ENCODE measurements at places on chromosomes 6 and 20.

DNA sequence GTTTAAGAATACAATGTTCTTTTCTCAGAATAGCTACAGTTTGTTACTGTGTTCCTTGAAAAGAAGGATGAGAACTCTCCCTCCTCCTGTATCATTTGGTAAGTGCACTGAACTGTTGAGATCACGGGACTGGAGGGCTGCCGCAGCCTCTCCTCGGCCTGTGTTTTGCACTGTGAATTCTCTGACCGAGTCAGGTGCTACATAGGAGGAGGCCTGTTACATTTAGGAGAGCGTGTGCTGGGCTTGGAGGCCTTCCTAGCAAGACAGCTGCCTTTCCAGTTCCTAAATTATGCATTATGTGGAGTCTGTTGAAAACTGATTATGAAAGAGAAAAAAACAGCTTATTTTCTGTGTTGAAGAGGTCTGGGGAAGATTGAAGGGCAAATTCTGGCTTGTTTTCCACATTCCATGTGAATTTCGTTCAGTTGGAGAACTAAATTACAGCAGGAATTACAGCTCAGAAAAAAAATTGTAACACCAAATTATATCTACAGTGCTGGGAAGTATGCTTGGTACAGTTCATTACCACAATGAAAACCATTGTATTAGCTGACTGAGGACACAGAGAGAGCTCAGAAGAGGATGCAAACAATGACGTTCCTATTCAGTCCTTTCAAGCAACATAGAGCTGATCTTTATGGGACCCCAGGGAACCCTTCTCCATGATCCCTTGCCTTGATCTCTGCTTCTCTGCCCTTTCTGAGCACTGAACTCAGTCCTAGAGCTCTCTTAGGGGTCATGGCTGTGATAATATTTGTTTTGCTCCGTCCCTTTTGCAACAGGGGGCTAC lies 2.8 kb downstream of the TMC2 start:
- no peak for DNase-seq

DNA sequence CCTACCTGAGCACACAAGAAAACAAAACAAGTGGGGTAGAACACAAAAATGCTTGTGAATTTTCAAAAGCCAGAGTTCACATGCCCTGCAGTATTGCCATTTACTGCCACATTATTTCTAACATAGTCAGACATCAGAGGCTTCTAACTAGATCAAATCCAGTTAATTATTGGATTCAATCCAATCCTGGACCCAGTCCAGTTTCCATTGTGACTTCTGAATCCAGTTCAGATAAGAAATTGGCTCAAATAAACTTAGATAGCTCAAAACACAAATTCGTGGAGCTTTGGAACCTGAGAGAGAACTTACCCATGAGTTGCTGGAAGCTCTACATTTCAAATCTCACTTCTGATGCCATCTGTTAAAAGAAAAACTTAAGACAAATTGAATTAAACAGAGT lies 85.2 kb upstream of the ANKEF1 start:
- no peak for DNase-seq

GRCh38 chr6:87068795-87069194 lies 26.1 kb downstream of the CGA start:
- DNase-seq, result no peak

DNA sequence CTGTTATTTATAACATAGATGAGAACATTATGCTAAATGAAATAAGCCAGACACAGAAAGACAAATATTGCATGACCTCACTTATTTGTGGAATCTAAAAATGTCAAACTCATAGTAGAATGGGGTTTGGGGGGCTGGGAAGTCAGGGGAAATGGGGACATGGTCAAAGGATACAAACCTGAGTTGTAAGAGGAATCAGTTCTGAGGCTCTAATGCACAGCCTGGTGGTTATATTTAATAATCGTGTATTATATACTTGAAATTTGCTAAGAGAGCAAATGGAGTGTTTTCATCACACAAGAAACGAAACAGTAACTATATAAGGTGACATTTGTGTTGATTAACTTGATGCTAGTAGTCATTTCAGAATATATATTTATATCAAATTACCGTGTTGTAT lies 40.8 kb upstream of the GFOD1 start:
- DNase-seq, result no peak

- DNase-seq, result no peak
Observed at GRCh38 chr6:105346052-105346451, 56.8 kb downstream of the PREP start.

DNA sequence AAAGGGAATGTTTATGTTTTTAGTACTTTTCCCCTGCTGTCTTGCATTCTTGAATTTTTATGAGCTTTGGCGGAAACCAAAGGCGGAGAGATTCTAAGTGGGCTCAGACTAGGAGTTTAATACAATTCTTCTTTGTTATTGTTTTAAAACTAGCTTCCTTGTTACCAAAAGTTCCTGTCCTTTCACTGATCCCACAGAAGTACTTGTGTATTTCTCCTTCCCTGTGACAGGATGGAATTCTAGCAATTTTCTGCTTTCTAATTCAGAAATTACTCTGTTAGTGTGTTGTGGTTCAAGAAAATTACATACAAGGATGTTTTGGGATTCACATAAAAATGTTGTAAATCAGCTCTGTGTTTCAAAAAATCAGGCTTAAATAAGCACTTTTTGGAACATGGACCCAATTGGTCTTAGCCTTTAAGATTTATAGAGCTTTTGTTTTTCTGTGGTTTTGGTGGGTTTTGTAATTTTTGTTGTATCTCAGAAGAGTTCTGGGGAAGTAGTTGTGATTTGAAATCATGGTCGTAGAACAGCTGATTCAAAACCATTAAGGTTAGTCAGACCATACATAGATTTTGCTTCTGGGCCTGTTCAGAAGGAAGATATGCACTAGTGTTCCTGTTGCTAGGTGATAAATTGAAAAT lies 17.6 kb upstream of the CTAGE9 start:
- no peak for DNase-seq

DNA sequence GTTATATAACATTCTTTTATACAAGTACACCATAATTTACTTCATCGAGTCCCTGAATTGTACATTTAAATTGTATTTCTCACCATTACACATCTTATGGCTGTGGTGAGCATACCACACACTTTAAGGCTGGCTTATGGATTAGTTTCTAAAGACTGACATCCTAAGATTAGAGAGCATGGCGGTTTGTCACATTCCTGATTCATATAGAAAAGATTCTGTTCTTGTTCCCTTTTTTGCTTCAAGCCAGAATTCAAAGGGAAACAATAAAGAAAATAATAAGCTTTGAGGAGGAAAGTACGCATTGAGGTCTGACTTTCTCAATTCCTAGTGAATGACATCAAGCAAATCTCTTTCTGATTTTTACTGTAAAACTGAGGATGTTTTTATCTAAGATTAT lies 2.5 kb downstream of the BTN1A1 start:
- DNase-seq, result peak; percentile 35

DNA sequence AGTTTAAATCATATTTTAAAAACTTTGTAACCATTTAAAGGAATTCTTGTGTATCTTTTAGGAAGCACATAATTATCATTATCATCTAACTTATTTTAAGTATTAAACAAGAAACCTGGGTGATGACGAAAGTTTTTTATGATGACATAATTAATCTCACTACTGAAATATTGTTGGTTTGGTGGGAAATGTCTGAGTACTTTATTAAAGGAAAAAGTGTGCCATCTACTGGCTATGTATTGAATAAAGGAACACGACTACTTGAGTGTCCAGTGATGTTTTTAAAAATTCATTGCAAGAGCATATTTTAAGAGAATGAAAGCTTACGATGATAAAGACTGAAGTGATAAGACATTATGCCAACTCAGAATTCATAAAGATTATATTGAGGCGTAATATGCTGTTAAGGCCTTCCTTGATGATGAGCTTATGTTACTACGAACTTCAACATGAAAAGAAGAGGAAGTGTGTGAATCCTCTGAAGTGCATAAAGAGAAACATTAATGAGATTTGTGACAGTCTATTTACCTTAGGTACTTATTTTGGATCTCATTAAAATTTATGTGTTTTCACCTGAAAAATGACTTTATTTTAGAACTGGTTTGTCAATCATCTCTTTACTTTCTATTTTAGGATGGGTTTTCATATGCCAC lies 12.0 kb upstream of the TRMT11 start:
- peak; percentile 89 for DNase-seq

DNA sequence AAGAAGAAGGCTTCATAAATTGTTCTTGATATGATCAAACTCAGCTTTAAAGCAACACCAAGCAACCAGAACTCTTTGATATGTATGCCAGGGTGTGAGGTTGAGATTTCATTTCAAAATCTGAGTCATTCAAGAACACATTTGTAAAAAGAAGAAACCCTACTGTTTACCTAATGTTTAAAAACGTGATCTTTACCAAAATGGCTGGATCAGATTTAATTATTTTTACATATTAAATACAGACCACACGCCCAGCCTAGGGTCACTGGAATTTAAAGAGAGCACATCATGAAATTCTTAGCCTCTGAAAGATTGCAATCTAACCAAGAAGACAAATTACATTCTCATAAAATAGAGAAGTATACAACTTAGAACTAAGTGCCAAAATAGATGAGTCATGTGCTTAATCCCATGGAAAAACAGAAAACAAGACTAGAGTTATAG lies 206.8 kb upstream of the SMLR1 start:
- DNase-seq, result no peak

DNA sequence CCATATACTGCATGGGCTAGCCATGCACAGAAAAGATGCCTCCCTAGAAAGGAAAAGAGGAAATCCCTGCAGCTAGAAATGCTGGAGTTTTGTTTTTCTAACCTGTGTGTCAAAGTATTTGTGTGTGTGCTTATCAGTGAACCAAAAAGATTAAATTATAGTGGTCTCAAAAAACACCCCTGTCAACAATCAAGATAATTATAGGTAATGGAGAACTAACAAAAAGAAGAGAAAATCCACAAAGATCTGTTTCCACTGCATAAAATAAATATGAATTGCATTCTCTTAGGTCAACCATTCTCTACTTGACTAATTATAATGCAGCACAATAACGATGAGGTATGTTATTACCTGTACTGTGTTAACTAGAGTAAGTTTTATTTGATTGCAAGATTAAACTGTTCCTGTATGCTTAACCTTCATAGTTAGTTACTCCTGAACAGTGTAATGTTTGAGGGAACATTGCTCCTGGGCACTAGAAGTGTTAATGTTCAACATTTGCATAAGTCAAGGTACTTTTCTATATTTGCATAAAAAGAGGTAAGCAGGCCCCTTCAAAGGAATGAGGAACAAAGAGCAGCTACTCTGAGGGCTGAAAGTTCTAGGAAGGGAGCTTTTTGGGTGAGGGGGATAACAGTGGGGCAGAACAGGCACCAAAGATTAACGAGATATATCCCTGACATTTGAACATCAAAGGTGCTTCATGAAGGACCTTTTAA lies 212.1 kb downstream of the BTBD9 start:
- no peak for DNase-seq

- no peak for DNase-seq
Observed at GRCh38 chr20:3935295-3935955, 46.2 kb downstream of the PANK2 start.

DNA sequence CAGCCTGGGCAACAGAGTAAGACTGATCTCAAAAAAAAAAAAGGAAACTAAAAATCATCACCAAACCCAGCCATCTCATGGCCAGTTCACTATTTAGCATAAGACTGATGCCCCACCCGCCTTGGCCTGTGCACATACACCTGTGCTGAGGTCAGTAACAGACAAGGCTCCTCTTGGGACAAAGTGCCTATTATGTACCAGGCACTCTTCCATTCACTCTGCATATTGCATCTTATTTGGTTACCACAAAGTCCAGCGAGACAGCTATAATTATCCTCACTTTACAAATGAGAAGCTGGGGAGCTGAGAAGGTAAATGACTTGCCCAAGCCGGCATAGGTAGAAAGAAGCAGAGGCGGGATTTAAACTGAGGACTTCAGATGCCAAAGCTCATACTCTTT lies 3.8 kb downstream of the PTPRT start:
- DNase-seq, result no peak

DNA sequence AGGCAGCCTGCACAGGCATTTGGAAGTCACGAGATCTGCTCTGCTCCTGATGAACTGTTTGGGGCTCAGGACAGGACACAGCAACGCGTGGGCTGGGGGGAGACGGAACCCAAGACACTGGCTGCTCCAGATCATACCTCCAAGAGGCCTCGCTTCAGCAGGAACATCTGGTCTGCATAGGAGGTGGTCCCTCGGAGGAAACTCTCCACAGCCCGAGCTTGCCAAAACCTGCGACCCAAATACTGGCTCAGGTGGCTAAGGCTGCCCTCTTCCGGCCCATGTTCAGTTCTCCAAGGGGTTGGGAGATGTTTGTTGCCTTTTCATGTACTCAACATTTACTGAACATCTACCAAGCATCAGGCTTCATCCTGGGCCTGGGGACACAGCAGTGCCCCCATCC lies 51.7 kb downstream of the MYH7B start:
- no peak for DNase-seq

GRCh38 chr6:35089216-35089934 lies 51.8 kb downstream of the TCP11 start:
- DNase-seq, result no peak

GRCh38 chr6:75349262-75349984 lies 64.8 kb upstream of the TMEM30A start:
- peak; percentile 18 for DNase-seq

DNA sequence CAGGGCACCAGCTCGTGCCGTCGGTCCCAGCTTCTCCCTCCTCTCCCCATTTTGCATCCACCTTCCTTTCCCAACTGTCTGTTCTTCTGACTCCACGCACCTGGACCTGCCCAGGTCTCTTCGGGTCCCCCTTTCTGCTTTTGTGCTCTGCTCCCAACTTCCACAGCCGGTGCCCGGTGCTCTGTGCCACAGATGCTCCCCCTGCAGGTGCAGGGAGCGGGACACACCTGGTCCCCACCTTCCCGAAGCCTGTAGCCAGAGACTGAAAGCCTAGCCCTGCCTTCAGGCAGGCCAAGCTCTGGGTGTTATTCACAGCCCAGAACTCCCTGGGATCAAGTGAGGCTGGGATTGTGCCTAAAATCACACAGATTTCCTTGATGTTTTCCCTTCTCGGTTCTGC lies 24.6 kb upstream of the BMP7 start:
- no peak for DNase-seq

GRCh38 chr20:32946629-32947028 lies 57.6 kb downstream of the SUN5 start:
- no peak for DNase-seq

- no peak for DNase-seq
Observed at GRCh38 chr6:134756374-134757025, 193.4 kb downstream of the ALDH8A1 start.

- DNase-seq, result peak; percentile 36
Observed at GRCh38 chr20:63290677-63291472, 2.1 kb upstream of the COL20A1 start.

GRCh38 chr20:5191829-5192569 lies 65.2 kb downstream of the CDS2 start:
- peak; percentile 80 for DNase-seq

- DNase-seq, result no peak
Observed at GRCh38 chr20:19652591-19653026, 105.4 kb upstream of the RIN2 start.

- DNase-seq, result no peak
Observed at GRCh38 chr6:126886106-126886505, 232.4 kb upstream of the RSPO3 start.

DNA sequence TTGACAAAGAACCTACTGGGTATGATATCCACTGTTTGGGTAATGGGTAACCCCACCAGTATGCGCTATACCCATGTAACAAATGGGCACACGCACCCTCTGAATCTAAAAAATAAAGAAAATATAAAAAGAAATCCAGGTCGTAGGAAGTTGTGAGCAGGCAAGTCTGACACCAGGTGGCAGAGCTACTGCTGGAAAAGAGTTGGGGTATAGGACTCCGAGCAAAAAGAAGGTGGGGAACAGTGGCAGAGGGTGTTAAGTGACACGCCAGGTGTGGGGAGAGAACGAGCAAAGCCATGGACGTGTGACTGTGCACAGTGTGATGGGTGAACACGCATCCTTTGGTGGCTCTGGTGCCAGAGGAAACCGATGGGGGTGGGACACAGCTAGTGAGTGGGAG lies 46.7 kb downstream of the NOX3 start:
- no peak for DNase-seq

All from suppressor macrophage treated with lipopolysaccharide for 1 hour (primary cell).